Activated naive CD4-positive, alpha-beta T cell treated with anti-CD3 and anti-CD28 coated beads, Interleukin-2, amount 50 U/mL, for 72 hours (primary cell): ENCODE measurements at places on chromosomes 1 and 21. TPM values are rescaled to one million over a fixed set of nuclear protein-coding genes. Genes with fewer than 3 reads are reported as not detected.

DNA sequence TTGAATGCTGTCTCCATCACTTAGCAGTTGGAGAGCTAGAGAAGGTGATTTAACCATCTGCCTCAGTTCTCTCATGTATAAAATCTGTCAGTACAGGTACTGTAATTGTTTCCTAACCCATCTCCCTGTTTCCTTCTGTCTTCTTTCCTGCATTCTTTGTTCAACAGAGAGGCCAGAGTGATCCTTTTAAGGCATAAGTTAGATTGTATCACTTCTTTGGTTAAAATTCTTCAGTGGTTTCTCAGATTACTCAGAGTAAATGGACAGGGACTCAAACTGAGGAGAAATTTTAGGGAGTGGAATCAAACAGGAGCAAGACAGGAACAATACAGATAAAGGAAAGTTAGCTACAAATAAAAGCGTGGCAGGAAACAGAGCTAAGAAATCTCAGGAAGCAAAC lies 45.2 kb upstream of the SSX2IP start:
- DNase-seq = no peak

DNA sequence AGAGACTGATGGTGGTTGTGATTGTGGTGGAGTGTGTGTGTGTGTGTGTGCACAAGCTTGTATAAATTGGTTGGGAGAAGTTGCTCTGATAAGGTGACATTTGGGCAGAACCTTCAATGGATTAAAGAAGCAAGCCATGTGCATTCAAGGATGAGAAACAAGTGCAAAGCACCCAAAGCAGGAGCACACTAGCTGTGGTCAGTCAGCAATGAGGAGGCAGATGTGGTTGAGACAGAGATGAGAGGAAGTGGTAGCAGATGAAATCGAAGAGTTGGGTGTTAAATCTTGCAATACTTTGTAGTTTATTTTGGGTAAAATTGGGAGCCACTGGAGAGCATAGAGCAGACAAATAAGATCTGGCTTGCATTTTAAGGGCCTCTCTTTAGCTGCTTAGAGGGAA lies 4.4 kb upstream of the PGBD5 start:
- DNase-seq = no peak

Gene NPHP4
- total RNA-seq = 10.0 TPM

Gene OPTC
- not detected for total RNA-seq

Gene A3GALT2
- total RNA-seq = not detected

Gene SLC6A17
- total RNA-seq = 0.04 TPM
